ENCODE measurements at places on chromosomes 2 and 18. TPM values are rescaled to one million over a fixed set of nuclear protein-coding genes. Genes with fewer than 3 reads are reported as not detected.

The SP140L gene
- 15.1 TPM for total RNA-seq

The DYNC2LI1 gene
- total RNA-seq = 26.5 TPM

The CYP27C1 gene
- total RNA-seq = 0.94 TPM

The DAW1 gene
- 1.8 TPM for total RNA-seq

The FBLN7 gene
- 0.70 TPM for total RNA-seq

The ALKAL2 gene
- not detected for total RNA-seq

The SERPINB2 gene
- total RNA-seq = 0.73 TPM

The MOCOS gene
- total RNA-seq = 30.4 TPM

All from PC-9 (cell line).